ENCODE measurements at places on chromosomes 16 and 17. TPM values are rescaled to one million over a fixed set of nuclear protein-coding genes. Genes with fewer than 3 reads are reported as not detected.

Gene NETO2
- 6.3 TPM for polyA plus RNA-seq

Gene HP
- 18.3 TPM for polyA plus RNA-seq

Gene CD300LB
- 0.40 TPM for polyA plus RNA-seq

GRCh38 chr17:4499431-4500190 lies 930 bp downstream of the SPNS2 start:
- H3K36me3 ChIP-seq = no peaks in the 10 kb centered on the region
- H3K27ac ChIP-seq = peak overlapping the region; percentile 37
- peaks cover 12% of the 10 kb centered on the region for H3K4me1 ChIP-seq
- H3K27me3 ChIP-seq = peaks cover 13% of the 10 kb centered on the region
- H3K4me3 ChIP-seq = no peak overlapping the region

GRCh38 chr16:46972429-46973206 lies 856 bp downstream of the DNAJA2 start:
- H3K27ac ChIP-seq = peak overlapping the region; percentile 95
- DNase-seq = no peak
- no peaks in the 10 kb centered on the region for H3K27me3 ChIP-seq
- peak overlapping the region; percentile 89 for H3K4me3 ChIP-seq
- no peaks in the 10 kb centered on the region for H3K36me3 ChIP-seq

- H3K27me3 ChIP-seq = no peaks in the 10 kb centered on the region
- H3K36me3 ChIP-seq = no peaks in the 10 kb centered on the region
- peak overlapping the region; percentile 15 for H3K27ac ChIP-seq
- peaks cover 19% of the 10 kb centered on the region for H3K4me1 ChIP-seq
Observed at GRCh38 chr17:28057731-28058246, 15.3 kb downstream of the NLK start.

- no peak within 1 kb of the TSS for H3K4me3 ChIP-seq
- peaks cover 31% of the 10 kb centered on the region for H3K4me1 ChIP-seq
- H3K36me3 ChIP-seq = no peaks in the 10 kb centered on the region
- DNase-seq = peak; percentile 82
- H3K27ac ChIP-seq = peak within 1 kb of the TSS; percentile 99
Observed at GRCh38 chr16:89922884-89923639, at the start of gene TUBB3. TSS of gene TUBB3 (plus strand) at chr16:89923342. CDS start at chr16:89923402, 60 bp downstream.

DNA sequence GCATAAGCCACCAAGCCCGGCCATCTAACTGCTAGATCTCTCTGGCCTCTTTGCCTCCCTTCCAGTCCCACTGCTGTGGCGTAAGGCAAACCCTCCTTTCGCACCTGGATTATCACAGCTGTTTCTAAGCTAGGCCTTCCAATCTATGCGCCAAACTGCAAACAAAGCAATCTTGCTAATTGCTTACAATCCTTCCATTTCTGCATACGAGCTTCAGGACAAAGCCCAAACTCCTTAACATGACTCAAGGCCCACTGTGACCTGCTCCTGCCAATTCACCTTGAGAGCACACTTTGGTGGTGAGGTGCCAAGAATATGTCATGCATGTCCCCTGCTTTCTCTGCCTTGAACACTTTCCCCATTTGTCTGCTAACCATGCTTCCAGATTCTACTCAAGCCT lies 6.0 kb upstream of the ARL5C start:
- H3K4me1 ChIP-seq = no peaks in the 10 kb centered on the region
- no peak overlapping the region for H3K27ac ChIP-seq
- no peak for DNase-seq
- no peaks in the 10 kb centered on the region for H3K27me3 ChIP-seq

Data from adrenal gland (tissue), 19 donors.